ENCODE measurements at places on chromosomes 1 and 21. TPM values are rescaled to one million over a fixed set of nuclear protein-coding genes. Genes with fewer than 3 reads are reported as not detected.

GRCh38 chr1:53057127-53057526 lies 4.9 kb upstream of the PODN start:
- DNase-seq = no peak

DNA sequence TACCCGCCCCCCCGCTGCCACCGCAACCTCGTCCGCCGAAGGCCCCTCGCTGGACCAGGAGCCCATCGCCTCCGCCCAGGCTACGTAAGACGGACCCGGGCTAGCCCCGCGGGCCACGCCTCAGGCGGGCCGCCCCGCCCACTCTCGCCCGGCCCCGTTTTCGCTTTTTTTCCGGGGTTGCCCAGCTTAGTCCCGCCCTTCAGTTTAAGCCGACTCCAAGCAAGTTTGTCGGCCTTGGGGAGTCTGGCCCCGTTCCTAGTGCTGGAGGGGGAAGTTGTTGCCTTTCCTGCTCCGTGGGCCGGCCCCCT lies 3.0 kb downstream of the RUSC1 start:
- peak; percentile 85 for DNase-seq

DNA sequence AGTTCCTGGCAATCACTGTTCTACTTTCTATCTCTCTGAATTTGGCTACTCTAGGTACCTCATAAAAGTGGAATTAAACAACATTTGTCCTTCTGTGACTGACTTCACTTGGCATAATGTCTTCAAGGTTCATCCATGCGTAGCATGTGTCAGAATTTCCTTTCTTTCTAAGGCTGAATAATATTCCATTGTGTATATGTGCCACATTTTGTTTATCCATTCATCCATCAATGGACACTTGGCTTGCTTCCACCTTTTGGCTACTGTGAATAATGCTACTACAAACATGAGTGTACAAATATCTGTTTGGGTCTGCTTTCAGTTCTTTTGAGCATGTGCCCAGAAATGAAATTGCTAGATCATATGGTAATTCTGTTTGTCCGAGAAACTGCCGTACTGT lies 14.7 kb downstream of the CACHD1 start:
- DNase-seq = no peak

GRCh38 chr1:19835578-19835977 lies 20.5 kb upstream of the RNF186 start:
- no peak for DNase-seq

GRCh38 chr1:40039757-40040510 lies 595 bp upstream of the CAP1 start:
- DNase-seq = peak; percentile 85

GRCh38 chr1:168553680-168554553 lies 10.1 kb upstream of the XCL2 start:
- no peak for DNase-seq

GRCh38 chr1:61046434-61046833 lies 35.9 kb upstream of the NFIA start:
- no peak for DNase-seq

- peak; percentile 66 for DNase-seq
Observed at GRCh38 chr1:156421062-156421938, 52.3 kb downstream of the RHBG start.

GRCh38 chr21:37454869-37455503 lies 88.4 kb downstream of the DYRK1A start:
- no peak for DNase-seq

DNA sequence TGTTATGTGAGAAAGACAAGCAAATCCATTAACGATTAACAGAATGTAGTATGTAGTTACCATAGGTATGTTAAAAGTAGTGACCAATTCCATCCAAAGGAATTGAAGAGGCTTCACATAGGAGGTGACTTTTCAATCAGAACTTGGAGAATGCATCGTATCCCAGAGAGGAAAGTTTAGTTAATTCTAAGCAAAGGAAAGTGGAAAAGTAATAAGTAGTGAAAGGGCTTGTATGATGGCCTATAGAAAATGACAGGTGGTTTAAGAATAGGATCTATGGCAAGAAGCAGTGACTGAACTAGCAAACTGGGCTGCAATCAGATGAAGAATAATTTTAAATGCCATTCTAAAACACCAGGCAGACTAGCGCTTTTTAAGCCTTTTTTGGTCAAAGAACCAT lies 16.6 kb downstream of the SCMH1 start:
- DNase-seq = no peak

GRCh38 chr1:47708019-47708535 lies 270.2 kb downstream of the FOXD2 start:
- DNase-seq = no peak

DNA sequence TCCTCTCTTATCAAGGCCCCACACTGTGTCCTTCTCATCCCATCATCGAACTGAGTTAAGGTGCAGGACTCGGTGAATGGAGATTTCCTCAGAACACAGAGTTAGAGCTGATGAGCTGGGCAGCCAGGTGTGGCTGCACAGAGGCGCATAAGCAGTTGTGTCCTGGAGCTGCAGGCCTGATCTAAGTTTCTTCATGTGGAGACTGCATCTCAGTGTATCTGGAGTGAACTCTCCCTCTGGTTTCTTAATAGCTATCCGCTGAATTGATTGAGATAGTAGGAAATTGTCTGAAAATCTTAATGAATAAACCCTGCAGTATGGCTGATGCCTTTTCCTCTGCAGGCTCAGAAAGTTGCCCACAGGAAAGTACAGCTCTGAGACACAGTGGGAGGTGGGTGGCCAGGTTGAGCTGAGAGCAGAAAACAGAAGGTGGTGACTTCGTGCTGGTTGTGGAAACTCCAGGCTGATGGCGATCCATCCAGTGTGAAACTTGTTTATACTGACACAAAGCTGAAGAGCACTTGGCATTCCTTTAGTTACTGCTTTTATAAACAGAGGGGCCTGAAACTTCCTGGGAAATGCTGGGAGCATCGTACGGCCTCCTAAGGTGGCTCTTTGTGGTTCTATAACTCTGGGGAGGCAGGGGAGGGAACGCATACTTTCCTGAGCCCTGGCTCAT lies 67.4 kb upstream of the F3 start:
- no peak for DNase-seq

DNA sequence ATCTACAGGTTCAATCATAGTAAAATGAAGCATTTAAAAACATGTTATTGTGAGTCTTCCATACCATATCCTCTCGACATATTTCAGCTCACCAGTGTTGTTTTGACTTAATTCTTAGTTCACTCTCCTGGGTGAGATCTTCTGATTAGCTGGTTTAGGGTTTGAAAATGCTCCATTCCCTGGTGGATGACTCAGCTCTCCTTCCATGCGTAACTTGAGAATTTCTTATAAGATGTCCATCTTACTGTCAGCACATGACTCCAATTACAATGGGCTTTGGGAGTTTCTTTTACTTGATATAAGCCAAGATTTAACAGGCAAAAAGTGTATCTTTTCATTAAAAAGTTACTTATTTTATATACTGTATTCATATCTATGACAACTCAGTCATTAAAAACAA lies 476.5 kb downstream of the BRINP3 start:
- DNase-seq = no peak

The COL6A1 gene
- total RNA-seq = 0.23 TPM

The NUF2 gene
- total RNA-seq = 47.4 TPM

The TMPRSS2 gene
- total RNA-seq = not detected

The TSSK3 gene
- total RNA-seq = 1.1 TPM

The RPF1 gene
- total RNA-seq = 58.9 TPM

The MANEAL gene
- 1.1 TPM for total RNA-seq

The RHOU gene
- total RNA-seq = 0.28 TPM

Data from activated T-helper 2 cell treated with anti-CD3 and anti-CD28 coated beads, Interferon-gamma antibody, Interleukin-2, Interleukin-4, amounts not matched to agents 10 μg/mL and 5 μg/mL and 100 μg/mL, durations not matched to agents 14 hours and 24 hours and 36 hours (primary cell).